ENCODE measurements at places on chromosomes 1 and 21. TPM values are rescaled to one million over a fixed set of nuclear protein-coding genes. Genes with fewer than 3 reads are reported as not detected.

The MYOC gene
- total RNA-seq = not detected

The RGS16 gene
- total RNA-seq = 0.17 TPM

The CLEC20A gene
- total RNA-seq = not detected

The L1TD1 gene
- not detected for total RNA-seq

The TRIM67 gene
- total RNA-seq = 0.10 TPM

The UBE2U gene
- total RNA-seq = not detected

The PKLR gene
- not detected for total RNA-seq

The RPAP2 gene
- 11.0 TPM for total RNA-seq

The MINDY1 gene
- total RNA-seq = 2.7 TPM

The PRR9 gene
- total RNA-seq = not detected

The GABPA gene
- total RNA-seq = 8.2 TPM

The SMPDL3B gene
- 1.3 TPM for total RNA-seq

The RAB42 gene
- total RNA-seq = 1.9 TPM

The ANP32E gene
- total RNA-seq = 43.1 TPM

The RALGPS2 gene
- 23.1 TPM for total RNA-seq

The CHIA gene
- total RNA-seq = not detected

The MPL gene
- 0.31 TPM for total RNA-seq

The KRTAP10-1 gene
- not detected for total RNA-seq

The GJA5 gene
- total RNA-seq = not detected

The KRTAP7-1 gene
- total RNA-seq = not detected

The SLC5A3 gene
- 3.7 TPM for total RNA-seq

The FCER1A gene
- total RNA-seq = not detected

The NIT1 gene
- 31.4 TPM for total RNA-seq

Data from A549 treated with RU486 at 1 μM for 4 hours (cell line).